ENCODE measurements at places on chromosomes 2 and 18.
A peak's percentile ranks its signal among the peaks of the same experiment; 100 is the strongest.

- DNase-seq, result no peak
Measured at GRCh38 chr2:239927424-239927981, 97.6 kb downstream of the NDUFA10 start.

- DNase-seq, result no peak
Measured at GRCh38 chr2:29159125-29159524, 43.9 kb downstream of the CLIP4 start.

DNA sequence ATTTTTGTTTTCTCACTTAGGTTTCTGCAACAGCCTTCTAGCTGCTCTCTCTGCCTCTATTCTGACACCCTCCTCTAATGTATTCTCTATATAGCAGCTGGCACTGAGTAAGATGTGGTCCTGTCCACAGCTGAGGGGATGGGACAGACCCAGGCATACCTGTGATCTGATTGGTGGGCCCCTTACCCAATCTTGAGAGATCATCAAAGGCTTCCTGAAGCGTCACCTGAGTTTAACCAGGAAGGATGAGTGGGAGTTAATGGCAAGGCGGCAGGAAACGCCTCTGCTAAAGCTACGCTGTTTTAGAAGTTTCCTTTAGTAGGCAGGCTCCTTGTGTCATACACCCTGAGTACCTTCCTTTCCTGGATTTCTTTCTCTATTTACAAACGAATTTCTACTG is 5.7 kb upstream of the TET3 start:
- no peak for DNase-seq

- DNase-seq, result no peak
Measured at GRCh38 chr18:47908592-47908991, 21.9 kb downstream of the SMAD2 start.

GRCh38 chr2:38892819-38893218 is 3.1 kb downstream of the ARHGEF33 start:
- DNase-seq, result no peak

DNA sequence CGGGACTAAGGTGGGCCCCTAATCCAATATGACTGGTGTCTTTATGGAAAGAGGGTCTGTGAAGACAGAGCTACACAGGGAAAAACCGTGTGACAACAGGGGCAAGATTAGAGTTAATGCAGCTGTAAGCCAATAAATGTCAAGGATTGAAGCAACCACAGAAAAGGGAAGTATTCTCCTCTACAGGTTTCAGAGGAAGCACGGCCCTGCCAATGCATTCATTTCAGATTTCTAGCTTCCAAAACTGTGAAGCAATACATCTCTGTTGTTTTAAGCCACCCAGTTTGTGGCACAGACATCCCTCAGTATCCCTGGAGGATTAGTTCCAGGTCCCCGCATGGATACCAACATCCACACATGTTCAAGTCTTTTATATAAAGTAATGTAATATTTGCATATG is 48.8 kb downstream of the SPP2 start:
- no peak for DNase-seq

- DNase-seq, result no peak
Measured at GRCh38 chr2:166653185-166653813, 159.2 kb upstream of the SCN7A start.

- DNase-seq, result no peak
Measured at GRCh38 chr2:61604433-61604832, 66.3 kb upstream of the XPO1 start.

DNA sequence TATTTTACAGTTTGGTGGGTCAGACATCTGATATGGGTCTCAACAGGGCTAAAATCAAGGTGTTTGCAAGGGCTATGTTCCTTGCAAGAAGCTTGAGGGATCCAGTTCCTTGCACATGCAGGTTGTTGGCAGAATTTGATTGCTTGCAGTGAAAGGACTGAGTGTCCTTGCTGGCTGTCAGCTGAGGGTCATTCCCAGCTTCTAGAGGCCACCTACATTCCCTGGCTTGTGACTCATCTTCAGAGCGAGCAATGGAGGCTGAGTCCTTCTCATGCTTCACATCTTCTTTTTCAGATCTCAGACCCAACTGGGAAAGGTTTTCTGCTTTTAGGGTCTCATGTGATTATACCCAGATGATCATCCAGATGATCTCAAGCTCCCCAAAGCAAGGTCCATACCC is 12.4 kb downstream of the MEX3C start:
- no peak for DNase-seq

DNA sequence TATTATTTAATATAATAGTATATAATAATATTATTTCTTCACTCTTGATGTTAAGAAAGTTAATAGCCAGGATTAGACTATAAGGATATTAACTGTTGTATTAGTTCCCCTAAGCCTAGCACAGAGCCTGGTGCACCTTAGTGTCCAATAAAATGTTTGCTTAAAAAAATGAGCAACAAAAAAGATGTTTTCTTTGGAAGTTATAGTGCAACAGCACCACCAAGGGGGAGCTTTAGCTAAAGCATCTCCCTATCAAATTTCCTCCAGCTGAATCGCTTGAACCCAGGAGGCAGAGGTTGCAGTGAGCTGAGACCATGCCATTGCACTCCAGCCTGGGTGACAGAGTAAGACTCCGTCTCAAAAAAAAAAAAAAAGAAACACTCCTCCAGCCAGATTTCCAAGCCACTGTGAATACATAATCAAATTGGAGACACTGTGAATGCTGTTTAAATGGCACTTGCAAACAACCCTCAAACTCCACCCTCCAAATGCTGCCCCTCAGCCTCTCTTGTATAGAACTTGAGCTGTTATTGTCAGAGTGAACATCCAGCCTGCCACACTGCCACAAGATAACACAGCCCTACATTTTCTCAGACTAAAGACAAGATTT is 221.9 kb downstream of the DYM start:
- no peak for DNase-seq

DNA sequence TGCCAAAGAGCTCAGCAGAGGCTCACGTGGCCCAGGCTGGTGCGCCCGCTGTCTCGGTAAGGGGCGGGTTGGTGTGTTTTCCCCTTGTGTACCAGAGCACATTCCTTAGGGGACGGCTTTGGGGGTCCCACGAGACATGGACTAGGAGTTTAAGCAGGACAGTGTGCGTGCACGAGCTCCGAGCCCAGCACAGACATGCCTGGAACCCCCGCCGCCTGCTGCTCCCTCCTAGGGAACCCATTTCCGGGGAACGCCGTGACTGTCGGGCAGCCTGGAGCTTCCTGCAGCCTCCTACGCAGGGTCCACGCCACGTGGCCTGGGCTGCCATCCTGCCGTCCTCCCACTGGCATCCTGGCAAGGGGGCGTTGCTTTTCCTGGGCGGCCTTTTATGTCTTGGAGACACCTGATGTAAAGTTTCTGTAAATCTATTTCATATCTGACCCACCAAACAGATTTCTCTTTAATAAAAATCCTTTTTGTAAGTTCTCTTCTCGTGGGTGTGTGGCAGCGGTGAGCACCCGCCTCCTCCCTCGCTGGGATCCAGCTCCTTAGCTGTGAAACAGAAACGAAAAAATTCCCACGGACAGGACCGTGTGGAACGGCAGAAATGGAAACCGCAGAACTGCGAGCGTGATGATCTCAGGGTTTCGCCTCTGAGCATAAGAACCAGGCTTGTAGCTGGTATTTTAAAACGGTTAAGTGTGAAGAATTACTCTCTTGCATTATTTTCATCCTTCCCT is 43.5 kb upstream of the KCNG2 start:
- peak; percentile 40 for DNase-seq

- no peak for DNase-seq
Measured at GRCh38 chr2:44510246-44510645, 148.5 kb downstream of the CAMKMT start.

DNA sequence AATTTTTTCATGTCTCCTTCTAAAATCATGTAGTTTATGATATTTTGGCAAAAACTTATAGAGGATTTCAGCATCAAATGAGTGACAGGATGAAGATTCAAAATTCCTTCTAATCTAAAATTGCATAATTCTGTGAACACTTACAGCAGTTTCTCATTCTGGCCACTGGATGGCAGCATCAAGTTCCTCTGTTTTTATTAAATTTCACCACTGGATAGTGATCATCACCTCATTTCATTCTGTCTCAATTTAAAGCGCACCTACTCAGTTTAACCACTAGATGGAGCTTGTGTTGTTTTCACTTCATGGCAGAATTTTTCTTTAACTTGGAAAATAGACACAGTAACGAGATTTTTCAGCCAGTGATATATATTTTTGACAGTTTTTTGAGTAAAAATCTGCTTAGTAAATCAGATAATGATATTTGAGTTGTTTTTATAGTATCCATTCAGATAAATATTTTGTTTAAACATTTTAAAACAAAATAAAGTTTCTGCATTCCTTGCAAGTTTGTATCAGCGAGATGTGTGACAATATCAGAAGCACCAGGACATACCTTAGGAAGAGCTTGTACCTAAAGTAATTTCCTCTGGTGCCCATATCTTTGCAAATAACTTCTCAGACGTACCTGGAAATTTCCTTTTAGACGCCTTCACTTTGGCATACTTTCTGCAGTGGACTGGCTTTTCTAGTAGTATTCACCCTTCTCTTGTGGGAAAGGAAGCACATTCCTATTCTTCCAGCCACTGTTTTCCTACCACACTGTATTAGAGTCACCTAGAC is 94.7 kb upstream of the ARHGAP15 start:
- DNase-seq, result no peak

GRCh38 chr2:2738276-2738675 is 407.2 kb upstream of the MYT1L start:
- DNase-seq, result no peak

DNA sequence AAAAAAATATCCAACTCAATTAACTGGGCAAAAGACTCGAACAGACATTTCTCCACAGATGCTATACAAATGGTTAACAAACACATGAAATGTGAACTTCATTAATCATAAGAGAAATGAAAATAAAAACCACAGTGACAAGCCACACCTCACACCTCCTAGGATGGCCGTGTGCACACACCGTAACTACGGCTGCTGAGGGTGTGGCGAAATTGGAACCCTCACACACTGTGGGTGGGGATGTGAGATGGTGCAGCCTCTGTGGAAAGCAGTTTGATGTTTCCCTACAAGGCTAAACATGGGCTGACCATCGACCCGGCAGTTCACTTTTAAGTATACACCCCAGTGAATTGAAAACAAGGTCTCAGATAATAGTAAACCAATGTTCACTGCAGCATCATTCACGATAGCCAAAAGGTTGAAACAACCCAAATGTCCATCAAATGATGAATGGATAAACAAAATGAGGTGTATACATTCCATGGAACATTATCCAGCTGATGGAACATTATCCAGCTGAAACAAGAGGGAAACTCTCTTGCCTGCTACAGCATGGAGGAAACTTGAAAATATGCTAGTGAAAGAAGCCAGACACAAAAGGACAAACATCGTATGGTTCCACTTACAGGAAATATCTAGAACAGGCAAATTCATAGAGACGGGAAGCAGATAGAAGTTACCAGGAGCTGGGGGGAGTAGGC is 32.2 kb downstream of the ZAP70 start:
- no peak for DNase-seq

DNA sequence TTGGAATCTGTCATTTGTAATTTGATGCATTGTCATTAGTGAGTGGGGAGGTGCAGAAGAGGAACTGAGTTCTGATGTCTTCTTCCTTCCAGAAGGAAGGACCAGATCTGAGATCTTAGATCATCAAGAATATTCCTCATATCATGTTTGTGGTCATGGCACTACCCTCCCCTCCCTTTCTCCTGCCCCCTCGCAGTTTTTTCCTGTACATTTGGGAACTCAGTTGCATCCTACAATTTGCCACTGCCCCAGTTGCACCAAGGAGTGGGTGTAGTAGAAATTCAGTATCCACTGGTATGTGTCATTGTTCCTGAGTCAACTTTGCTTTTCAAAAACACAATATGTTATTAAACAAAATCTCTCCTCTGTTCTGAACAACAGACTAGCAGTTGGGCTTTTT is 26.6 kb upstream of the ACVR1 start:
- DNase-seq, result no peak

DNA sequence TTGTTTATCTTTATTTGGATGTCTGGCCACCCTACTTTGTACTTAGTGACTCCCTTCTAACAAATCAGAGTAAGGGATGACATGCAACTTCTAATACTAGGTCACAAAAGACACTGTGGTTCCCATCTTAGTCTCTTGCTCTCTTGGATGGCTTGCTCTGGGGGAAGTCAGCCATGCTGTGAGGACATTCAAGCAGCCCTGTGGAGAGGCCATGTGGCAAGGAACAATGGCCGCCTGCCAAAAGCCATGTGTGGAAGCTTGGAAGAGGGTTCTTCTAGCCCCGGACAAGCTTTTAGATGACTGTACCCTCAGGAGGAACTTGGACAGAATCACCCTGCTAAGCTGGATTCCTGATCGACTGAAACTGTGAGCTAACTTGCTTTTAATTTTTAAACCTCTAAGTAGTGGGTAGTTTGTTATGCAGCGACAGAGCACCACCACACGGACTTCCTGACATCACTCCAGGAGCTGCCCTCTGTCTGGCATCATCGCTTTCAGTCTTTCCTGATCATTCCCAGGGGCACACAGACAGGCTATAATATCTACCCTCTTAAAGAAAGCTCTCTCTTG is 116.8 kb upstream of the ODC1 start:
- no peak for DNase-seq

DNA sequence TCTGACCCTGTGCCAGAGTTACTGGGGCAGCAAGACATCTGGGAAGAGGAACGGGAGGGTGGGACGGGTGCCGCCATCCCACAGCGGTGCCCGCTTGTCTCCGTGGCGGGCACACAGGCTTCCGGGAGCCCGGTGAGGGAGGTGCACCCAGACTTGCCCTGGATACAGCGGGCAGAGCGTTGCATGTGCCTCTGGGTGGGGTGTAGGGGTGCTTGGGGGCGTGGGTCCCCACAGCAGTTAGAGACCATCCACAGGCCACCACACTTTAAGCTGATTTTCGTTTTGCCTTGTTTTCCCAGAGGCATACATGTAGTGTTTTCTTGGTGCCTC is 45.1 kb downstream of the SH3BP4 start:
- no peak for DNase-seq

GRCh38 chr2:72007402-72007801 is 140.3 kb downstream of the CYP26B1 start:
- DNase-seq, result no peak

DNA sequence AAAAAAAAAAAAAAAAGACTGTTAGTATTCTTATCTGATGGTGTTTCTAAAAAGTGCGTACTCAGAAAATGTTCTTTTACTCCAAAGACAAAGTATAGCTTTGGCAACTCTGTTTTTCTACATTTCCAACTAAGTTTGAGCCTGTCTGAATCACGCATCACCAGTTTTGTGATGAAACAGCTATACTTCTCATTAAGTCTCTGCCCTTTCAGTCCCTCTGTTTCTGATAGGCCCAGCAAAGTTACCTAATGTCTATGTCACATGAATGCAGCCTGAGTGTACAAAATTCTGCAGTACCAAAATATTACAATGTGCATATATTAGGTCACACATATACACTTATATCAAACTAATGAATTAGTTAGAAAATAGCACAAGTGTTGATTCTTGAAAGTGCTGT is 22.4 kb downstream of the TWSG1 start:
- no peak for DNase-seq

DNA sequence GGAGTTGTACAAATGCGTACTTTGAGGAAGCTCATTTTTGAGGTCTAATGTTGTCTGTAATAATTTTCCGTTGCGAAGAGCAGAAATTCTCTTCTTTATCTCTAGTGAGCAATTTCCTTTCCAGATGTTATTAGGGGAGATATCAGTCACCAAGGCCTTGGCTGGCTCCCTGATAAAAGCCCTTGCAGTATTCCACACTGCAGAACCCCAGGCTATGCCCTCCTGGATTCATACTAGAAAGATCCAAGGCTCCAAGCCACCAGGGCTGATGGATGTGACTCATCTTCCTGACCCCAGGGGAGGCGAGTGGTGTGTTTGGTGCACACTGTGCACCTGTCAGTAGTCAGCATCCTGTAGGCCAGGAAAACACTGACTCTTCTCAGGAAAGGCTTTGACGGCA is 34.7 kb downstream of the INO80C start:
- DNase-seq, result no peak

GRCh38 chr2:101121174-101121573 is 30.0 kb downstream of the TBC1D8 start:
- DNase-seq, result no peak

All from tibial artery (tissue), 4 donors.